Kidney epithelial cell (primary cell): ENCODE measurements at places on chromosomes 11 and 22.

DNA sequence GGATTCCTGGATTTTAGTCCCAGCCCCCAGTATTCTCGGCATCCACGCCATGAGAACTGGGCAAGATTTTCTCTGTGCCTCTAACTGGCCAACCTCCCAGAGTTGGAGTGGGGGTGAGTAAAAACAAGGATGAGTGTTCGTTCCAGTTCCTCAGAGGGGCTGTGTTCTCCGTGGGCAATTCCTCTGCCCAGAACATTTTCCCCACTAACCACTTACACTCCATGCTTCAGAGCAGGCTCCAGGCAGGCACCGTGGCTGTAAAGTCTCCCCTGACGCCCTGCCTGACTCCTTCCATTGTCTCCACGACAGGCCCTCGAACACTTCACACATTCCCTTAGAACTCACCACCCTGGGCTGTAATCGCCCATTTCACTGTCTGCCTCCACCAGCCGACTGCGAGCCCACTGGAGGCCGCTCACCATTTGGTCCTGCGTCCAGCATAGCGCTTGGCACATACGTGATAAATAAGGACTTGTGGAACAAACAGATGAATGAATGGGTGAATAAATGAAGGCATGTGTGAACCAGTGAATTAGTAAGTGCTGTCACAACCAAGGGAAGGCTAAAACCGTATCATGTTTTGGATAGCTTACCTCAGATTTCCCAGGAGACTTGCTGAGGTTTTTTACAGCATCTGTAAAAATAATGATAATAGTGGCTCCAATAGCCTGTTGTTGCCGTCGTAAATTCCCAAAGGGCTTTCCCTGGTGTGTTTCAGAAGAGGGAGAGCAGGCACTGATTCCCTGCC is 6.1 kb downstream of the APLNR start:
- DNase-seq: no peak

DNA sequence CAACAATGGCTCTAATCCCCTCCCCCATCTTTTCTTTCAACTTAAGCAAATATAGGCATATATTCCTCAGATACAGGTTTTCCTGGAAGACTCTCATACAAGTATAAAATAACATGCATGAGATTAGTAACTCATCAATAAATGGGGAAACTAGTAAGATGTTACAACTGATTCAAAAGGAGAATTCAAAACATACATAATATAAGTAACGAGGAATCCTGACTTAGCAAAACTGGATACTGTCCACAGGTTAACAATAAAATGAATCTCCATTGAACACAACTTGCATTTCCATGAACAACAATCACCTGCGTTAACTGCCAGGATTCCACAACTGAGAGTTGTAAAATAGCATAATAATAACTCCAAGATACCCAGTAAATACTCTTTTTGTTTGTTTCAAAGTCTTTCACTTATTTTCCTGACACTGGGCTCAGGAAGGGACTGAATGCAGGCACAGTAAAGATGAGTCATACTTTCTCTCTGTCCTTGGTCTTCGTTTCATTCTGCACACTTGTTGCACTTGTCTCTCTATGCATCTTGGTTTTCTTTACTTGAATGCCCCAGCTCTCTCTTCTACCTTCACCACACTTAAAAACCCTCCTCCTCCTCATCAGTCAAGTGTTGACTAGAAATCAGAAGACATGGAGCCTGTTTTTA is 8.1 kb downstream of the APIP start:
- DNase-seq: no peak

DNA sequence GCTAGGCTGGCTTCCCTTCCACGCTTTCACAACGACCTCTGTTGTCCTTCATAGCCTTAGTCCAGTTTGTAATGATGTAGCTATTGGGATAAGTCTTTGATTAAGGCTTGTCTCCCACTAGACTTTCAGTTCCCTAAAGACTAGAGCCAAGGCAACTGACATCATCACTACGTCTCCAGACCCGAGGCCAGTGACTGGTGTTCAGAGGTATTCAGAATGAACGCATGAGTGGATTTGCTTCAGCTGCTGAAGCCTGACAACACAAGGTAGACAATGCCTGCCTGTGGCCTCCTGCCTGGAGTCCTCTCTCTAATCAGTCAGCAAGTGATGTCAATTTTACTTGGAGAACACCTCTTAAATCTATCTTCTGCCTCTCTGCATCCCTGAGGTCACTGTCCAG is 13.6 kb downstream of the EFCAB6 start:
- peak; percentile 74 for DNase-seq

- no peak for DNase-seq
Observed at GRCh38 chr11:97814325-97814959, 1206.3 kb upstream of the CNTN5 start.

GRCh38 chr11:70078781-70079616 is 882 bp downstream of the ANO1 start:
- DNase-seq: no peak

DNA sequence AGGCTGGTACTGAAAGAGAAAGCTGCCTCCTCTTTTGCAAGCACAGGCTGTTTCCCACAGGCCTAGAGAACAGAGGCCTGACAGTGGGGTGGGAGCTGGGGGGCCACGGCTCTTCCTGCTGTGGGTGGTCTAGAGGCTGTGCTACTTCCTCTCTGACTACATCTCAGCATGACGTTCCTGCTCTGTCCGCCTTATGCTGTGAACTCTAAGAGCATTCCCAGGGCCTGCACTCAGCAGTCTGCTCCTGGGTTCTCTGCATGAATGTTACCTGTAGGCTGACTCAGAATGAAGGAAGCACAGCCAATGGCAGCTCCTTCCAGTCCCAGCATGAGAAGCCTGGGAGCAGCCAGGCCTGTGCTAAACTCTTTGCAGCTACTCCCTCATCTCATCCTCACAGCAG is 534.3 kb downstream of the NTM start:
- DNase-seq: no peak

DNA sequence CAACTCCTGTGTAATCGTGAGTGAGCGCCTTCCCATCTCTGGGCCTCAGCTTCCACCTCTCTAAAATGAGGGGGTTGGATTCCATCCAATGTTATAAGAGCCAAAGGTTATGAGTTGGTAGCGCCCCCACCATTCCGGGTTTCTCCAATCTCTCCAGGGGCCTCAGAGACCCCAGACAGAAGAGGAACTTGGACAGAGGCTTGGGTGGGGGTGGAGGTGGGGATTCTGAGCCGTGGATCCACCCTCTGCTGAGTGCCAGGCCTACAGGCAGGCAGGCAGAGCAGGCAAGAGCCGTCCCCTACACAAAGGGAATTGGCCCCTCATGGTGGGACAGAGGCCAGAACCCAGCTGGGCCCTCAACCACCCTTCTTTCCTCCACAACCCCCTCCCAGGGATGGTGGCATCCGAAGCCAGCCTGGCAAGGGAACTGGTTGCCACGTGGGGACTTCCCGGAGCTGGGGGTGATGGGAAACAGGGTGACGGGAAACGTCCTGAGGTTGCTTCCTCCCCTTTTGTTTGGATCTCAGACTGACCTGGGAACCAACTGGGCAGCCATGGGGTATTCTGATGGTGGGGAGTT is 31.8 kb downstream of the TXN2 start:
- no peak for DNase-seq

DNA sequence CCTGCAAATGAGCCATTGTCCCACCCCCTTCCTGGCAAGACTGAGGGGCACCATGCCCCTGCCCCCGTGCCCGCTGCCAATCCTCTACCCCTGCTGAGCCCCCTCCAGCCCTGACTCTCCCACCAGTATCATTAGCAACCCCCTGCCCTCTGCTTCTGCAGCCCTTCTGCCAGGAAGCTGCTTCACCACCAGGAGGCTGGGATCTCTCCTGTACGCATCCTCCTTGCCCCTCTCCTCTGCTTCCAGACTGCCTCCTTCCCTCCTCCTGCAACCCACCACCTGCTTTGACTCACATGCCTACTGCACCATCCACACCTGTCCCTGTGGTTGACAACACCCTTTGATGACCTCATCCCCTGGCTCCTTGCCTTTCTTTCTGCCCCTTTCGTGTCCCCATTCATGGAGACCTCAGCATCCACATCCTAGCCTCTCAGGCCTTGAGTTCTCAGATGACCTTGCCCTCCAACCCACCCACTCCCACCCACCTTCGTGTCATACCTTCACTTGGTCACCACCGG is 13.4 kb upstream of the PNPLA3 start:
- no peak for DNase-seq
